ENCODE measurements at places on chromosomes 13 and 19.

- no peak for DNase-seq
Observed at GRCh38 chr19:5250127-5250659, 90.4 kb downstream of the PTPRS start.

- DNase-seq, result no peak
Observed at GRCh38 chr13:26584713-26585112, 27.2 kb downstream of the WASF3 start.

- DNase-seq, result no peak
Observed at GRCh38 chr19:6639439-6639838, 30.5 kb downstream of the TNFSF14 start.

DNA sequence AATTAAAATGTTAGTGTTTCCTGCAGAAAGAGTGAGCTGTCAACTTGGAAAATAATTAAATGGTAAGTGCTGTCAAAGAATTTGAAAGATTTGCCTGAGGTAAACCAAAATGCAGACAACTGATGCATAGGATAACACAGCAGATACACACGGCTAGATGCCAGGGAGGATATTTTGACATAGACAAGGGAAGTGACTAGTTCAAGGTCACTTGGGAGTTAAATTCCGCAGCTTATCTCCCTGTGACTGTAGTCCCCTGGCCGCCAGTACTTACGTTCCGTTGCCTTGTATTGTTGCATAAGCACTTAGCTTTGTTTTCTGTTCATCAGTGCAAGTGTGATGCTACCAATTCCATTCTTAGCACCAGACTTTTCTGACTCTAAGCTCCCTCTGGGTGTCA lies 247.3 kb upstream of the MAB21L1 start:
- no peak for DNase-seq

- no peak for DNase-seq
Observed at GRCh38 chr13:85512421-85512820, 286.8 kb downstream of the SLITRK6 start.

GRCh38 chr13:43285933-43286597 lies 262.7 kb downstream of the DNAJC15 start:
- no peak for DNase-seq

DNA sequence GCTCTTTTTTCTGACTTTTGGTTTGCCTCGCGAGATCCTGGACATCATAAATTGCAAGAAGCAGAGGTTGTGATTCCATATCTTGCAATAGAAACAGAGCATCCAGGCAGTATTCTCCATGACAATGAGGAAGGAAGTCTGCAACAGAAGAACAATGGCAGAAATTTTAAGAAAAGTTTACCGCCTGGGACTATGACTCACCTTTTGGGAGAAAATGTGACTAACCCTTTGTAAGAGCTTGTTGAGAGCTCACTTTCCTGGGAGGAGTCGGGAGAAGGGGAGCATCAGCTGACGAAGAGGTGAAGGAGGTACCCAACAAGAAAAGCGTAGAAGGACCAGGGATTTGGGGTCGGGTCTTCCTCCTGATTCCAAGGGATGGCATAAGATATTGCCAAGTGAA lies 34.3 kb upstream of the TNFSF11 start:
- no peak for DNase-seq

- peak; percentile 69 for DNase-seq
Observed at GRCh38 chr13:85108356-85108755, 690.9 kb downstream of the SLITRK6 start.

- no peak for DNase-seq
Observed at GRCh38 chr13:99357131-99357596, 50.0 kb upstream of the GPR183 start.

DNA sequence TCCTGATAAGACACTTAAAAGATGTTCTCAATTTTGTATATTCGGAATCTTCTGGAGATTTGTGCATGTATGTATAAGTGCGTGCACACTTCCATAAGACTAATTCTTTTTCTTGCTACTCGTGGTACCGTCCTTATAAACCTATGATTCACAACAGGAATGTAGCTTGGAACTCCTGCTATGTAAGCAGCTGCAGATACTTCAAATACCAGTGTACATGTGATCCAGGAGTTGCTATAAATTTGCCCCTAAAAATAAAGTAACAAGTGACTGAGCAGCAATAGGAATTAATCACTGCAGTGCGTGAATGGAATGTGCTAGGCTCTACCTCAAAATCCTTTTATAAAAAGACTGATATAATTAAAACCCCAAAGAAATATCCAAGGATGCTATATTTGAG lies 214.9 kb downstream of the KLF5 start:
- no peak for DNase-seq

DNA sequence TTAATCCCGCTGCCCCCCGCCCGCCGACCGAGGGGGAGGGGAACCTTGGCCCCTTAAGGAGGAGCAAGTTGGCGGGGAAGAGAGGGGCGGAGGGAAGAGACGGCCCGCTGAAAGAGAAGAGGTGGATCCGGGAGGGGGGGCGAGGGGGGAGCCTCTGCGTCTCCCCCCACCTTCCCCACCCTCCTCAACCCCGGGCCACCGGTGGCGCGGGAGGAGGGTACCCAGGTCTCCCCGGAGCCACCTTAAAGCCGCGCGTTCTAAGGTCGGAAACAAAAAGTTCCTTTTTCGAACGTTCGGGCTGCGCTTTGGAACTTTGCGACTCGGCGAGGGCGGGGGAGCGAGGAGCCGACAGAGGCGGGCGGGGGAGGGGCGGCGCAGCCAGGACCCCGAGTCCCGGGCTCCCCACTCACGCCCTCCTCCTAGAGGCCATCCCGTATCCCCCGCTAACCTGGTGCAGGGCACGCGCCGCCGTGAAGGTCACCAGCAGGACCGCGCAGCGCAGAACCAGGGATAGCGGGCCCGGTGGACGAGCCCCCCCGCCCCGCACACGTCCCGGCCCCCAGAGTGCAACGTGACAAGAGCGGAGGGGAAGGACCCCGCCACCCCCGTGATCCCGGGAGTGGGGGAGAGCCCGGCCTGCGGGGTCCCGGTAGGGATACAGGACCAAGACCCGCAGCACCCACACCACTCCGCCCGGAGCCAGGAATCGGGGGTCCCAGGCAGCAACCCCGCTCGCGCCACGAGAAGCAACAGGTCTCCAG lies 659 bp downstream of the ERF start:
- DNase-seq, result peak; percentile 50

Data from NCI-H526 (cell line).